ENCODE measurements at places on chromosomes 13 and 19.

DNA sequence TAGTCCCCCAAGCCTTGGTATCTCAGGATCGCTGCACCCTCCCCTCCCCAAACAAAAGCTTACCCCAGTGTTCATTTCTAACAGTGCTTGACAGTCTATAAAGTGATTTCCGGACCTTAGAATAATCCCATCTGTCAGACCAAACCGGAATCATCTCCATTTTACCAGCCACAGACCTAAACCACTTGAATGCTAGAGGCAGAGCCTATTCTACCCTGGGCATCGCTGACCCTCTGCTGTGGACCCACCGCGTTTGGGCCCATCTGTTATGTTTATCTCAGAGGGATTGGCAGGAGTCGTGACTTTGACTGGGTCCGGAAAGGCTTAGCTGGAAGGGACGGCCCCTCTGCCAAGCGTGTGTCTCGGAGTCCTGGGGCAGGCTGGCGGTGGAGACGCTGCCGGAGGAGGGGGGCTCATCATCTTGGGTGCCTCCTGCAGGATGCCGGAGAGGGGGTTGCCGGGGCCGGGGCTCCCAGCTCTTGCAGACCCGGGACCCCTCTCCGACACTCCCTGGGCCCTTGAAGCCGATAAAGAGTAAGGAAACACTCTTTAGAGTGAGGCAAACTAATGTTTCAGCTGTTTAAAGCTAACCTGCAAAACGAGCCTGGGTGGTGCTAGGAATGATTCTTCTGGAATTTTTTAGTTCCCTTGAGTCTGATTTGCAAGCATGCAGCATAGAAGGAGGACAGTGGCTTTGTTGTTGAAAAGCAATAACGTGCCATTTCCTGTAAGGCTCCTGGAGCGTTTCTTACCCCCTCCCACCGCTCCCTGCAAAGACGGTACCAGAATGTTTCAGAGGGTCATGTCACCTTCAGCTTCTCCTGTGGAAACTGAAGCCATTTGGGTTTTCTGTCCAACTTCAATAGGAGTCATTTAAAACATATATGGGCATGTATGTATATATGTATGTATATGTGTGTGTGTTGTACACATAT is 1.3 kb downstream of the SLC25A42 start:
- DNase-seq = no peak

DNA sequence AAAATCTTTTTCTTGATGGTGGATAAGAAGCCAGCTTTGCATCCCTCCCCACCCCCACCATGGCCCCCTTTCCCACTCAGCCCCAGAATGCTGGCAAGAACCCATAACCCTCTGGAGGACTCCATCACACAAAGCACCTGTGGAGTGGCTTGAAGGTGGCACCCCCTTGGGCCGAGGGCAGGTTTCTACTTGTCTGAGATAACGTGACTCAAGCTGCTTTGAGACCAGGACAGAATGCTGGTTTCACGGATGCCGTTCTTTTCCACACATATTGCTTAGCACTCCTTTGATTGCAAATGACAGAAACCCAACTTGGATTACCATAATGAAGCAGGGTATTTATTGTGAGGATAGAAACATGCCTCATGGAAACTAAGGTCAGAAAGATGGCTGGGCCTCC is 82.2 kb downstream of the LACC1 start:
- DNase-seq = no peak

DNA sequence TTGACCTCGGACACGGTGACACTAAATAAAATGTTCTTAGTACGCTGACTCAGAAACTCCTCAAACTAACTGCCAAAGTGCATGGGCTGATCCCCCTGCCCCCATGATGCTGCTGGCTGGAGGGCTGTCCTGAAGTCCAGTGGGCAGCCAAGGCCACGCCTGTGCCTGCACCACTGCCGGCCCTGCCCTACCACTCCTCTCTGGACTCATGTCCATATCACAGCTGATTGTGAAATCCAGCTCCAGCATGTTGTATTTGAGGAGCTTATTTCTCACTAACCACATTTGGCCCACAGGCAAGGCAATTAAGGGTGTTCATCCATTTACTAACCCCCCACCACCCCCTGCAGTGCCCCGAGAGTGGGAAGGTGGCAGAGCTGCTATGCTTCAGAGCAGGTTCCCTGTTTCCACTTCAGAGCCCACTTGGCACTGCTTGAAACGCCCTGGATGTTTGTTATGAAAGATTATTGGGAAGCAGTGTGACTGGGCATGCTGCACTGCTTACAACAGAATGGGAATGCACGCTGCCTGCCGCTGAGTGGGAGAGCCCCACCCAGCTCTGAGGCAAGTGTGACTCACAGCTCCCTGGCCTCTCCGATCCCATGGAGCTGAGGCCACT is 114.0 kb downstream of the UQCRFS1 start:
- DNase-seq = peak; percentile 77

DNA sequence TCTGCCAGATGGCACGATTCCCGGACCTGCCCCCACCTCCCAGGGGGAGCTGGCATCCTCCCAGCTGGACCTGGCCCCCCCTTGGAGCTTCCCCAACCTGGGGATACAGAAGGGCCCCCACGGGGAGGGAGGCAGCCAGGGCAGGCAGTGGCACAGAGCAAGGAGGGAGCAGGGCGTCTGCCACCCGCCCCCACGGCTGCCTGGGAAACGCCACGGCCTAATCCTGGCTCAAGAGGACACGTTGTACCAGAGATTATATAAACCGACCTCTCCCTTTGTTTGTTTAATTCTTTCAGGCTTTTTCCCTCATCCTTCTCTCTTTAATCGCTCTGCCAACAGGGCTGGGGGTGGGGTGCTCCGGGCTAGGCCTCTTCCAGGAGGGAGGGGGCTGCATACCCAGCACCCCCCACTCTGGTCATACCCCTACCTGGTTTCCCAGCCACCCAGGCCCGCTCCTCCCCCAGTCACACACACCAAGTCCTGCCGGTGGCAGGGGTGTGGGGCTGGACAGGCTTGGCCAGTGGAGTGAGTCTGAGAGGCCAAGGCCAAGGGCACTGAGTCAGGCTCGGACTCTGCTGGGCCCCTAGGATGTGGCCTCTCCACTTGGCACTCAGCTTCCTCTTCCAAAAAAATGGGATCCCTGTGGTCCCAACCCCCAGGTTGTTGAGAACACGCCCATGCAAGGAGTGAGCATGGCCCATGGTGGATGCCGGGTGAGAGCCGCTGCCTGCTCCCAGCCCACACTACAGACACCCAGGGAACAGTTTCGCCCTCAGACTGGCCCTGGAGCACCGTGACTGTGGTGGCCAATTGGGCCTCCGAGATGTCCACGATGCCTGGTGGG is 29.5 kb upstream of the NFIC start:
- peak; percentile 48 for DNase-seq

DNA sequence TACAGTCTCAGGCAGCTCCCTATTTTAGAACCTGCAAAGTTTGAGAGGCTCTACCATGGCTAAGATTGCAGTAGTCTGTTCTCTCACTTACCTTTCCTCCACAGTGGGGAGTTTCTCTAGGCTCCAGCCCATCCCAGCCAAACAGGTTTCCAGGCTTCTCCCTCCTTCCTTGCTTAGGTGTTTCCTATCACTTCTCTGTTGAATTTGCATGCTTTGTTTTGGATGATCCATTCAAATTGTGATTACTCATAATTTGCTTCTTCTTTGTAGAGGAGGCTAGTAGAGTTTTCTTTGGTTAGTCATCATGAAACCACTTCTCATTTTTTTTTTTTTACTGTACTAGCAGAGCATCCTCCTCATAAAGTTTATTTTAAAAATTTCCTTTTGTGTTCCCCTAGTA is 1242.2 kb upstream of the MIR17HG start:
- DNase-seq = no peak

DNA sequence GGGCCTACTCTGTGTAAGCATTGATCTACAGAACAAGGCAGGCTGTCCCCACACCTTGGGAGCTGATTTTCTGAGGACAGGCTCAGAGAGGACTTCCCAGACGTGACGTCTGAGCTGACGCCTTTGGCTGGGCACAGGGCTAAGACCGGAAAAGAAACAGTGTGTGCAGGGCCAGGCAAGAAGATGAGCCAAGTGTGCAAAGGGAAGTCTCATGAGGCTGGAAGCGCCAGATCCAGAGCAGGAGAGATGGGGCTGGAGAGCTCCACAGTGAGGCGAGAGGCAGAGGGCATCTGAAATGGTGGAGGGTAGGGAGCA is 12.7 kb downstream of the IGLON5 start:
- no peak for DNase-seq

DNA sequence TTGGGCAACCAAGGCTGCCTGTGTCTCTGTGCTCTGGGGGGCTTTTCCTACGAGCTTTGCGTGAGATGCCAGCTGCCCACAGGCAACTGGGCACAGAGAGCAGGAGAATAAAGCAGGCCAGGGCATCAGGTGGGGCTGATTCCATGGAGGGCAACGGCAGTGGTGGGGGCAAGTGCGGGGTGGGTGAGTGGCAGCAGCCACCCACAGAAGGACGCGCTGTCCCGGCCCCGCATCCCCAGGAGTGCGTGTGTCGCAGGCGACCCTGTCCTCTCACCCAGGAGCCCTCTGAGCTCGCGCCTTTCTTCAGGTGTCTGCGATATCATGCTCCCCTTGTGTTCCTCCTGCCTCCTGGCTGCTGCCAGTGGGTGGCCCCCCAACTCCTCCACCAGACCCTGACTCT is 67.4 kb downstream of the MCF2L start:
- no peak for DNase-seq

DNA sequence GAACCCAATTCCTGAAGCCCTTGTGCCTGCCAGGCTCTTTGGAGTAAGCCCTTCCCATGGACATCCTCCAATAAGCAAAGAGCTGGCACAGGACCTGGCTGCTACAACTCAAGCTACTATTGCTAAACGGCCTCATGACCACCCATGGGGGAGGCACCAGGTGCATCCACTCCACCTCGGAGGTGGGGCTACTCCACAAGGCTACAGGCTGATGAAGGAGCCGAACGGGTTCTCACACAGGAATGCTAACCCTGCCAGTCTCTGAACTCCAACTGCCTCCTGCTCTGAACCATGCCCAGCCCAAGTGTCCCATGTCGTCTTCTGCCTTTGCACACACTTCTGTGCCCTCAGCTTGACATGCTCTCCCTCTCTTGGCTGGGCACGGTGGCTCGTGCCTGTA is 10.0 kb downstream of the SYMPK start:
- DNase-seq = no peak

DNA sequence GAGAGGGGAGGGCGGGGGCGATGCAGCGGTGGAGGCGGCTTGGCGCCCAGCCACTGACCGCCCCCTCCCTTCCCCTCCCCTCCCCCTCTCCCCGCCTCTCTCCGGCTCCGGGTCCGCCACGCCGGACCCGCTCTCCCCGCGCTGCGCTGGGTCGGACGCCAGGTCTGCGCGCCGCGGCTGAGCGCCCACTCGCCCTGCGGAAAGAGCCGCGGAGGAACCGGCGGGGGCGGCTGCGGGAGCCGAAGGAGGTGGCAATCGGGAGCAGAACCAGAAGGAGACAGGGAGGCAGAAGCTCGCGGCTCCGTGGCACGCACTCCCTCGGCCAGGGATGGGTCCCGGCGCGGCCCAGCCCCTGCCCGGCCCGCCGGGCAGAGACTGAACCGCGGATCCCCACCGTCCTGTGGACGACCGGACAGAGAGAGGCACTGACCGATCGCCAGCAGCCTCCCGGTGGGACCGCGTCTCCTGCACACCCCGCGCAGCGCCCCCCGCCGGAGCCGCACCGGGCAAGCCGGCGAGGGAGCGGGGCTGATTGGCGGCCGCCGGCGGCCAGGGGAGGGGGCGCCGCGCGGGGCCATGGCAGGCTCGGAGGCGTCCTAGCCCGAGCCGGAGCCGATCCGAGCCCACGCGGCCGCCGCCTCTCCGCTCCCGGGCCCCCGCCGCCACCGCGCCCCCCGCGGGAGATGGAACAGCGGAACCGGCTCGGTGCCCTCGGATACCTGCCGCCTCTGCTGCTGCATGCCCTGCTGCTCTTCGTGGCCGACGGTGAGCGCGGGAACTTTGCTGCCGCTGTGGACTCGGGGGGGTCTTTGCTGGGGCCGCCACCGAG is at the start of gene VSTM2B:
VSTM2B (plus strand) TSS at position 94 of the 829 bp plus-strand sequence; CDS start at position 684, 590 bp downstream.
- no peak for DNase-seq

DNA sequence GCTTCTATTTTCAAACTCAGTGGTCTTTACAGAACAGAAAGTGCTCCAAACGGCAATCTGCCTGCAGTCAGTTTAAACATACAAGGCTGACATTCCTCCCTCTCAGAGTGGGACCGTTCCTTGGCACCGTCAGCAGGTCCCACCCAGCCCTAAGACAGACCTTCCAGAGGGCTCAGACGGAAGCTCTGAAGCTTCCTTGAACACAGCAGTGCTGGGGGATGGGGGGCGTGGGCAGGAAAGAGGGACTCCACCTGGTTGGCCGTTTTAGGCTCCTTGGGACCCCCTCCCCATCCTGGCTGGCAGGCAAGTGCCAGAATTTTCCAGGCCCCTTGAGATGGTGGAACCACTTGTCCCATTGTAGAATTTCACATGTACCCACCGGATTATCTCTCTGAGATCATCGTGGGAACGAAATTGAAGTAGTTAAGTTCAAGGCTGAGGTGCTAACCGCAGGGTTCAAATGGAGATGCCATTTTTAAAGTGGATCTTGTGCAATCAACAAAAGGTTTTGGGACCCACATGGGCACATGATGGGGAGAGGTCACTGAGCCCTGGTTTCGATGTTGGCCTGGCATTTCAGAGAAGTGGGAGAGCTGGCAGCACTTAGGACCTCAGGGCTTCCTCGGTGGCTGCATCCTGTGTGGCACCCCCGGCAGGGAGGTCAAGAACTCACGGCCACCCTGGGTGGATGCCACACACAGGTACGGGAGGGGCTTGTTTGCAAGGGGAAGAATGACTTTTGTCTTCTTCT is 46.2 kb downstream of the KLF2 start:
- DNase-seq = no peak

- no peak for DNase-seq
Measured at GRCh38 chr13:35836446-35836845, 294.7 kb downstream of the DCLK1 start.

DNA sequence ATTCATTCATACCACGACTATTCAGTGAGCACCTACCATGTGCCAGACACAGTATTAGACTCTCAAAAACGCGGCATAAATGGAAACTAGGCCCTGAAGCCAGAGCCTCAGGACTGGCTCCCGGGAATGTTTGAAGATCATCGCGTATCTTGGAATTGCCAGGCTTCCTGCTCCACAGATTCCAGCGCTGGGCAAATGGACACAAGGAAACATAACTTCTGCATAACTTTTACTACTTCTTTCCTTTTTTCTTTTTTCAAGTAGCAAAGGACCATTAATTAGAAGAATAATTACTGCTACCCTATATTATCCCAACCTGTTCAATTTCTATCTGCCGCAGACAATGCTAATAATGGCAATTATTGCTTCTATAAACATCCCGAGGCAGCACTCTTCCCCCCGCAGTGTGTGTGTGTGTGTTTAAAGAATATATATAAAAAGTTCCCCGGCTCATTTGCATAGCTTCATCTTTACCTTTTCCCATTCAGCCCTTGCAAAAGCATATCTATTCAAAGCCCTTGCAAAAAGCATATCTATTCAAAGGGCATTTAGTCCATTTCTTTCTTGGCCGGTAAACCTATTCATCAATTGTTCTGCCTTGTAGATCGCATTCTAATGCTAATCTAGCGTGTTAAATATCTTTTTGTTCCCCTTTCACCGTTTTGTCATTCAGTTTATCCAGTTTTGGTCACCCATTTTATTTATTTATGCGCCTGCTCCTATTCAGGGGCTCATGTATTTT is 6.1 kb downstream of the SOX21 start:
- DNase-seq = no peak

- no peak for DNase-seq
Measured at GRCh38 chr19:47096721-47097120, 16.9 kb downstream of the ZC3H4 start.

- no peak for DNase-seq
Measured at GRCh38 chr13:95512957-95513356, 39.6 kb upstream of the CLDN10 start.

- no peak for DNase-seq
Measured at GRCh38 chr13:20301403-20302071, 69.4 kb upstream of the GJB6 start.
